ENCODE measurements at places on chromosomes 16 and 17.

GRCh38 chr17:72955391-72956140 lies 136.9 kb downstream of the SLC39A11 start:
- no peak for DNase-seq

- no peak for DNase-seq
These were observed 154.1 kb upstream of the PLCG2 start for GRCh38 chr16:81624760-81625543.

DNA sequence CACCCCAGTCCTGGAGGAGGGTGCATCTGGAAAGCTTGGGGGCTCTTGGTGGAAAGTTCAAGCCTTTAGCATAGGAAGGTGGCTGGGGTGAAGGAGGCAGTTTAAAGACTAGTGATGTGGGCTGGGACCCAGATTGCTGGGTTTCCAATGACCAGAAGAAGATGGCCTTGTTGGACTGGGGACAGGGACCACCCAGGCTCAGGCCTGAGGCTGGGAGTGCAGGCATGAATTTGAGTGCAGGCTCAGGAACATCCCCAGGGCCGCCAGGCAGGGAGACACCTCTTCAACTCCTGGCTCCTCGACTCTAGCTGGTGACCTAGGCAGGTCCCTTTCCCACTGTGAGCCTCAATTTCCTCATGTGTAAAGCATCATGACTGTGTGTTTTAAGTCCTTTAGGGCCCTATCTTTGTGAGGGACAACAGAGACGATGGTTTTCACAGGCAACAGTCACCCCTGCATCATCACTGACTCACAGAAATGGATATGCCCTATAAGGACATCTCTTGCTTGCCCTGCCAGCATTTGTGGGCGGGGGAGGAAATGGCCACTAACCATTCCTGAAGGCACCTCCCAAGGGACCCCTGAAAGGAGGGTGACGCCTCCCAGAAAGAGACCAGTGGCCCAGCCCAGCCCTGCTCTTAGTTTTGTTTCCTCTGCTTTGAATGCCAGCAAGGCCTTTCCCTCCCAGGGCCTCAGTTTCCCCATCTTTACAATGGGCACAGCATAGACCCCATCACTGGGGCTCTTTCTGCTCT lies 11.1 kb downstream of the NLRC5 start:
- DNase-seq, result peak; percentile 26

DNA sequence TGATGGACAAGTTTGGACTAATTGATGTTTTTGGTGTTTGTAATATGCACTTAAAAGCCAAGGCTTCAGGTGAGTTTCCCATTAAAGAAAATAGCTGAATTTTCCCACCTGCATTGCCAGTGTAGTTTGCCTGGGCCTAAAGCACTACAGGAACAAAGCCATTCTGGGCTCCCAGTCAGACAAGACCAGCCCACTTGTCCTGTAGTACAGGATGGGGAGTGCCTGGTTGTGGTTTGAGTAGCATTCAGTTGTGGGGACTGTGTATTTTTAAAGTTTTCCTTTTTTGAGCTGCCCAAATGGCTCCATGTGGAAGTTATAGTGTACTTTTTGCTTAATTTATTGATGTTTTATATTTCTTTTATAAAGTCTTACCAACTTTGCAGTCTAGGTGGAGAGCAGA lies 91.7 kb downstream of the TANGO6 start:
- DNase-seq, result no peak

- DNase-seq, result no peak
These were observed 144.0 kb downstream of the SPACA3 start for GRCh38 chr17:33135691-33136090.

DNA sequence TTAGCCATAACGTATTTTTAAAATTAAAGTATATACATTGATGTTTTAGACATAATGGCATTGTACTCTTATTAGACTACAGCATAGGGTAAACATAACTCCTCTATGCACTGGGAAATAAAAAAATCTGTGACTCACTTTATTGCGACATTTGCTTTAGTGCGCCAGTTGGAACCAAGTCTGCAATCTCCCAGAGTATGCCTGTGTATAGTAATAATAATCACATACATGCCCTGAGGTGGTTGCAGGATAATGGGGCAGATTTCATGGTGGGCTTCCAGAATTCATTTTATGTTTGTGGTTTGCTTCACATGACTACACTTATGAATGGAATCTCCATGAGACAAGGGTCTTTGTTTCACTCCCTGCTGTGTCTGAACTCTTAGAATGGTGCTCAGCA lies 66.9 kb upstream of the N4BP1 start:
- DNase-seq, result no peak

GRCh38 chr17:35799942-35800341 lies 4.5 kb upstream of the MMP28 start:
- no peak for DNase-seq

DNA sequence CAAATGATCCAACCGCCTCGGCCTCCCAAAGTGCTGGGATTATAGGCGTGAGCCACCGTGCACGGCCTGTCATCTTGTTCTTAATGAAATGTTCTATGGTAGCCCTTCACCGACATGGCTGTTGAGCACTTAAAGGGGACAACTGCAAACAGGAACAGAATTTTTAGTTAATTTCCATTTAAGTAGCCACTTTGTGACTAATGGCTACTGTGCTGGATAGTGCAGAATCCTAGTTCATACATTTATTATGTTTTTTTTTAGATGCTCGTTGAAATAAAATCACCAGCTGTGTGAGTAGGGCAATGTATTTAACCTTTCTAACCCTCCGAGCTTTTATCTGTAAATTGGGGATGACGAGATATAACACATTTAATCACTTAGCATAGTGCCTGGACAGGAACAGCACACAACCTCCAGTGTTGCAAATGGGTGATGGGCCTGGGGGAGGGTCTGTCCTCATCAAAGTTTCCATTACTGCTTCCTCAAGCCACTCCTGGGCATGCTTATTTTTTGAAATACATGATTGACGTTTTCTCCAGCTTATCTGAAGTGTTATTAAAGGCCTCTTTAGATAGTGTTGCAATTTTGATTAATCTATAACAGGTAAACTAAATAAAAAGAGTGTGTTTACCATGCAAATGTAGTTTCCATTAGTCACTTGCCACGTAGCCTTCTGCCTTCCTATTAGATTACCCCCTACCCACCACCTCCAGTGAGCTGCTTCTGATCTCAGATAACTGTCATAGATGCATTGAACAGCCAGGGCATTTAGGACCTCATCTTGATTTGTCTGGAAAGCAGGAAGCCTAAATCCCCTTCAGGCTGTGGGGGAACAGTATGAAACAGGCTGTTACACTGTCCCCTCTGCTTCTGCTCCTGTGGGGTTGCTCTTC lies 42.5 kb upstream of the TANC2 start:
- no peak for DNase-seq

DNA sequence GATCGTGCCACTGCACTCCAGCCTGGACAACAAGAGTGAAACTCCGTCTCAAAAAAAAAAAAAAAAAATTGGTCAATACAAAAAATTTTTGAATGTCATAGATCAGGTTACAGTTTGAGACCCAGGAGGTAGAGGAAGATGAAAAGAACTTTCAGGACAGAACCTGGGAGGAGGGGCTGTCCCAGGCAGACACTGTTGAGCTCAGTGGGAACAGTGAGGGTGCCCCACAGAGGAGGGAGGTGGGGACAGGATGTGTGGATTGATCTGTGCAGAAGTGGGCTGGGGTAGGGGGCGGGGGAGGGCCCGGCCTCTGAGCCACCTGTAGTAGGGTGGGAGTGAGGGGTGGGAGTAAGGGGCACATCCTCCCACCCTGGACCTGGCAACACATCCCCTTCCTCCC lies 58.3 kb downstream of the PRMT7 start:
- no peak for DNase-seq

- no peak for DNase-seq
These were observed 85.5 kb upstream of the DOC2B start for GRCh38 chr17:266701-267667.

DNA sequence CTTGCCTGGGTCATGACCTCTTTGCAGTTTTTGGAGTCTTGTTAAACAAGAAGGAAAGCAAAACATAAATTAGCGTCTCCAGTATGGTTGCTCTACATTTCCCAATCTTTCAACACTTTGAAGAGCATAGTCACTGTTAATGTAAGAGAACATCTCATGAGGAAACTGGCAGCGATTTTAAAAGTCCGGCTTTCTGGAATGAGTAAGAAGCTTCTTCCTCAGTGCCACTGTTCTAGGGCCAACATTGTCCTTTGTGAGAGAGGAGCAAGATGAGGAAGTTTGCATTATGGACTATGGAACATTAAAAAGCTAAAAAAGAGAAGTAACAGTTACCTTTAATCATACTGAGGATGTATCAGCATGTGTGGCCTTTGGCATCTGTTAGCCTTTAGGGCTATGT lies 73.1 kb downstream of the WNT3 start:
- no peak for DNase-seq

- DNase-seq, result no peak
These were observed 10.8 kb upstream of the TLCD3B start for GRCh38 chr16:30041841-30042240.

- no peak for DNase-seq
These were observed 21.8 kb downstream of the XYLT1 start for GRCh38 chr16:17448640-17449638.

DNA sequence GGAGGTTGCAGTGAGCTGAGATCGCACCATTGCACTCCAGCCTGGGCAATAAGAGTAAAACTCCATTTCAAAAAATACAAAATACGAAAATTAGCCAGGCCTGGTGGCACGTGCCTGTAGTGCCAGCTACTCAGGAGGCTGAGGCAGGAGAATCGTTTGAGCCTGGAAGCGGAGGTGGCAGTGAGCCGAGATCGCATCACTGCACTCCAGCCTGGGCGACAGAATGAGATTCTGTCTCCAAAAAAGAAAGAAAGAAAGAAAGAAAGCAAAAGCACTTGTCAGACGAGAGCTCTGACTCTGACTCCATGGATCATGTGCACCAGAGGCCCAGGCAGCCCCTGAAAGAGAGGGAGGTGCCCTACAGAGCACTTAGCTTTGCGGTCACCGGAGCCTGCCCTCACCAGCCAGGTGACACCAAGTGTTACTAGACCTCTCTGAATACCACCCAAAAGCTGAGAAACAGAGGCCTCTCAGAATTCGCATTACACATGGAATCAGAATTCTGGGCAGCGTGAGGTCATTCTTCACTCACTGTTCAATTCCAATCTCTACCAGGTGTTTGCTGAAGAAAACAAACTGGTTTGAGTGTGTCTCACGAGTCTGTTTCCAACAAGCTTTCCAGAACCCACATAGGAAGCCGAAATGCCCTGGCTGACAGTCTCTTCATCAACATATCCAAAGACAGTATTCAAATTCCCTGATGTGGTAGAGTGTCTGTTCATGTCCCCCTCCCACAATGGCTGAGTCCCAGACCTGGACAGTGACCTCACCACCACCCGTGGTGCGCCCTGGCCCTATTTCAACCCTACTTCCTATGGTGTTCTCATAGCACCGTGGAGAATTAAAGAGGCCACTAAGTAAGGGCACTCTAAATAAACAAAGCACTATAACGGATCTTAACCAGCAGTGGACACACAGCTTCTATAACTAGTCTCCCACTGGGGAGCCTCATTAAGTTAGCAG lies 1.5 kb downstream of the FLCN start:
- DNase-seq, result no peak

- no peak for DNase-seq
These were observed 426.2 kb upstream of the EEF2KMT start for GRCh38 chr16:5523829-5524228.

GRCh38 chr16:49022351-49022963 lies 259.2 kb downstream of the CBLN1 start:
- DNase-seq, result no peak

DNA sequence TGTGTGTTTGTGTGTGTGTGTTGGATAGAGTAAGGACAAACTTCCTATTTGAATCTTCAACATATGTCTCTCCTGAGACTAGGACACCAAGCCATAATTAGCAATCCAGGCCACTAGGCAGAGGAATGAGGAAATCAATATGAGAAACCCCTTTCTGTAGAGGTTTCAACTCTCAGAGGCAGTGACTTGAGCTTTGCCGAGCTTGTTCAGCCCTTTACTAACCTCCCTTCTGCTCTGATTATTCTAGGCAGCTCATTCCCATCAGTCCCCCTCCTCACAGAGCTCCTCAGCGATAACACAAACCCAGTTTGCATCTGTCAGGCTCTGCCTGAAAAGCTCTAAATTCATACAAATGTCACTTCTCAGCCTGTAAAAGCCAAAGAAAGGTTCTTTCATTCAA lies 1030.3 kb downstream of the CDH8 start:
- DNase-seq, result no peak

DNA sequence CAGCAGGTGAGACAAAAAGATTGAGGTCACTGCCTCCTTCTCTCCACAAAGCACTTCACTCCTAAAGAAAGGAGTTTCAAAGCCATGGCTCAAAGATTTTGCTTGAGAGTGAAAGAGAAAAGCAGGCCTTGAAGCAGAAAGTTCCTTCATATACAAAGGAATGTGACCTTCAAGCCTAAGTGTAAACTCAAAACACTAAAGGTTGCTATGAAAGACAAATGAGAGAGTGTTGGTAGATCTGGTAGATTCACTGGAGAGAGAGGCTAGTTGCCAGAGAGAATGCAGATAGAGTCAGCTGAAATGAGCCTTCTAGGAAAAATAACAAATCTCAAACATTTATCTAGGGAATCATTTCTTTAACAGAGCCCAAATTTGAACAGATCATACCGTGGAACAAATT lies 305.2 kb downstream of the CDH8 start:
- no peak for DNase-seq

GRCh38 chr16:66661210-66661560 lies 35.4 kb downstream of the CMTM4 start:
- DNase-seq, result no peak

Data from activated CD4-positive, alpha-beta T cell treated with anti-CD3 and anti-CD28 coated beads for 24 hours (primary cell).